ENCODE measurements at places on chromosomes 6 and 20. TPM values are rescaled to one million over a fixed set of nuclear protein-coding genes. Genes with fewer than 3 reads are reported as not detected.

- DNase-seq, result no peak
These were observed 1.5 kb downstream of the SALL4 start for GRCh38 chr20:51800872-51801121.

DNA sequence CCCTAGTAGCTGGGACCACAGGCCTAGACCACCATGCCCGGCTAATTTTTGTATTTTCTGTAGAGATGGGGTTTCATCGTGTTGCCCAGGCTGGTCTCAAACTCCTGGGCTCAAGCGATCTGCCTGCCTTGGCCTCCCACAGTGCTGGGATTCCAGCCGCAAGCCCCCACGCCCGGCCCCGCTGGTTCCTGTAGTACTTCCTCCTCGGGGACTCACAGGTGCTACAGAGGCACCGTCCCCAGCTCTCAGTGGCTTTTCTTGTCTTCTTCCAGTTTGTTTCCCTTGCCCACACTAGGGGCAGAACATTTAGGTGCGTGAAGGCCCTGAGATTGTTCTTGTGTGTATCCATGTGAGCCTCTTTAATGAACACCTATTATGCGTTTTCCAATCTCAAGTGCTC lies 773 bp upstream of the ZBP1 start:
- DNase-seq, result no peak

- no peak for DNase-seq
These were observed 186.7 kb downstream of the GJA10 start for GRCh38 chr6:90080876-90081481.

GRCh38 chr6:12301018-12301417 lies 10.9 kb downstream of the EDN1 start:
- DNase-seq, result no peak

The DLL1 gene
- 1.4 TPM for total RNA-seq

The NKX2-2 gene
- total RNA-seq, result 0.13 TPM

DNA sequence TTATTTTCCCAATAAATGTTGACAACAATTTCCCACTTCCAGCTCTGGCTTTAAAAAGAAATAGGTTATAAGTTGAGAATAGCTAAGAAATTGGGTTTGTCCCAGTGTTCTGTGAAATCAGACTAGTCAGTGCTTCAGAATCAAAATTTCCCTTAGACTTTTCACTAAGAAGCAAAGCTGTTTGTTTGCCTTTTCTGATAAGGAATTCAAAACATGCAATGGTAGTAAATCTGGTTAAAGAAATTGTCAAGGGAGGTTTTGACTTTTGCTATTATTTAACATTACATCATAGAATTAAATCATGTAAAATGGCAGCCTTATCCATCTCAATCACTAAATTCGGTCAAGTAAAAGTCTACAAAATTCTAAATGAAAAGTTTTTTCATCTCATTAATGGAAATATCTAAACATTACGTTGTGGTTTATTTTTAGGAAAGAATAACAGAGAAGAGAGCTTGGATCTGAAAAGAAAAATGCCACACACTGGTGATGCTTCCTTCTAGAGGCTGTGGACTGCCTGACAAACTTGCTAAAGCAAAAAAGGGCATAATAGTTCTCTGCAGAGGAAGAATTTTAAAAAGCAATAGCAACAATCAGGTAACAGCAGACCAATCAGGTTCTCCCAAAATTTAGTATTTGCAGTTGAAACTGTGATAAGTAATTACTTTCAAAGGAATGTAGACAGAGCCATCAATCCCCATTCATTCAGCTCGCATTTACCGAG lies 36.4 kb downstream of the PLAGL1 start:
- DNase-seq, result no peak

GRCh38 chr6:166933396-166933795 lies 23.0 kb downstream of the RNASET2 start:
- DNase-seq, result no peak

DNA sequence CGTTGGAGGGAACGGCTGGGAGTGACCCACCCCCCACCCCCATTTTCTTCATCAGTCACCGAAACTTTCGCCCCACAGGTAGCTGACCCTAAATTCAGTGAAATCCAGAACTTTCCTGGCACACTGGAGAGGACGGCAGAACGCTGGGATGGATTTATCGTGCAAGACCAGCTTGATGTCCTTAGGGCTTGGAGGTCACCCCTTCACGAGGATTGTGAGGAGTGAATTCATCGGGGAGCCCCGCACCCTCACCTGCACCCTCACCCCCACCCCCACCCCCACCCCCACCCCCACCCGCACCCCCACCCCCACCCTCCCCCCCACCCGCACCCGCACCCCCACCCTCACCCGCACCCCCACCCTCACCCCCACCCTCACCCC lies 13.3 kb upstream of the TCFL5 start:
- no peak for DNase-seq

GRCh38 chr6:116327803-116328527 lies 42.8 kb upstream of the DSE start:
- DNase-seq, result no peak

- DNase-seq, result no peak
These were observed 13.8 kb downstream of the SYTL3 start for GRCh38 chr6:158663625-158664165.

The KCNK16 gene
- not detected for total RNA-seq

The SLC35D3 gene
- 0.07 TPM for total RNA-seq

DNA sequence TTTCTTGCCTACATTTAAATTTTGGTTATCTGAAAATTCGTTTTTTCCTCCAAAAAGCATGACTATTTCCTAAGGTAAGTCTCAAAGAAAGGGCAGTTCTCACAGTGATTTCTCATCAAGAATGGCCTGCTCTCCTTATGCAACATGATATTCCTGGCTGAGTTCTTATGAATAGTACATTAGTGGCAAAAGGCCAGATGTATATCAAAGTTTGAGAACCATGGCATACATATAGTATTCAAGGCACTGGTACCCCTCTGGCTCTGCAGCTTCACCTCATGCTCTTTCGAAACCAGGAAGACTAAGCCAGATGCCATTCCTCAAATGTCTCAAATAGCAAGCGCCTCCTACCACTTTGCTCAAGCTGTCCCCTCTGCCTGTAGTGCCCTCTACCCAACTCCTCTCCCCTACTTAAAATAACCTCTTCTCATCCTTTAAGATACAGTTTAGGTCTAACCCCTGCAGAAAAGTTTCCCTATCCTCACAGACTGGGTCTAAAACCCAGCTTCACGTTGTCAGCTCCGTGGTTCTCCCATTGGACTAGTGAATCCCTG lies 280.3 kb downstream of the HACE1 start:
- no peak for DNase-seq

DNA sequence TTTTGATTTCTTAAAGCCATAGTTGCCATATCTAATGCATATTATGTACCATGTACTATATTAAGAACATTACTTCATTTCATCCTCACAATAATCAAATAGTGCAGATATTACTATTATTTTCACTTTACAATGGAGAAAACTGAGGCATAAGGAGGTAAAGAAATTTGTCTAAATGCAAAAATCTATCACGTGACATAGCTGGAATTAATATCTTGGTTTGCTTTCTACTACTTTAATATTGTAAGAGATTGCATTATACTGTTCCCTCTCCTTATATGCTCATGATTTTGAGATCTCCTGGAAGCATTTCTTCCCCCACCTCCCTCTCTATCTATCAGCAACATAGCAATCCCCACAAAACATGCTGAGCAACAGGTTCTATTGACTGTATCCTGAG lies 330.8 kb upstream of the SPTLC3 start:
- no peak for DNase-seq

The DDX43 gene
- not detected for total RNA-seq

The PLCB4 gene
- total RNA-seq, result 22.7 TPM

- peak; percentile 64 for DNase-seq
These were observed 28.2 kb downstream of the CGA start for GRCh38 chr6:87066449-87067333.

- no peak for DNase-seq
These were observed 932 bp downstream of the PACRG start for GRCh38 chr6:162728706-162729105.

The ZNF165 gene
- total RNA-seq, result 0.43 TPM

- no peak for DNase-seq
These were observed 144.3 kb upstream of the TAB2 start for GRCh38 chr6:149173222-149173621.

The ADA gene
- 7.8 TPM for total RNA-seq

The AKAP12 gene
- total RNA-seq, result 27.3 TPM

All from HT1080 (cell line).